Bone marrow (tissue), 2 donors: ENCODE measurements at places on chromosomes 11 and 22.

GRCh38 chr22:41772645-41773044 is 27.8 kb upstream of the CCDC134 start:
- no peak for DNase-seq

GRCh38 chr11:8691601-8692000 is 9.0 kb downstream of the RPL27A start:
- DNase-seq, result no peak

DNA sequence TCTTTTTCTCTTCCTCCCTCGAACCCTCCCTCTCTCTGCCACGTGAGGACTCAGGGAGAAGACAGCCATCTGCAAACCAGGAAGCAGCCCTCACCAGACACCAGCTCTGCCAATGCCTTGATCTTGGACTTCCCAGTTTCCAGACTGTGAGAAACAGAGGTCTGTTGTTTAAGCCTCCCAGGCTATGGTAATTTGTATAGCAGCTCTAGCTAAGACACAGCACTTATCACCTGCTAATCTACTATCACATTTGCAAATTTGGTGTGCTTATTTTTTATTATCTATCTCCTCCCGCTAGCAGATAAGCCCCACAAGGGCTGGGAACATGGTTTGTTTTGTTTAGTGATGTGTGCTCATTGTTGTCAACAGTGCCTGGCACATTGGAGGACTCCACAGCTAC is 124.8 kb upstream of the OPCML start:
- DNase-seq, result no peak

DNA sequence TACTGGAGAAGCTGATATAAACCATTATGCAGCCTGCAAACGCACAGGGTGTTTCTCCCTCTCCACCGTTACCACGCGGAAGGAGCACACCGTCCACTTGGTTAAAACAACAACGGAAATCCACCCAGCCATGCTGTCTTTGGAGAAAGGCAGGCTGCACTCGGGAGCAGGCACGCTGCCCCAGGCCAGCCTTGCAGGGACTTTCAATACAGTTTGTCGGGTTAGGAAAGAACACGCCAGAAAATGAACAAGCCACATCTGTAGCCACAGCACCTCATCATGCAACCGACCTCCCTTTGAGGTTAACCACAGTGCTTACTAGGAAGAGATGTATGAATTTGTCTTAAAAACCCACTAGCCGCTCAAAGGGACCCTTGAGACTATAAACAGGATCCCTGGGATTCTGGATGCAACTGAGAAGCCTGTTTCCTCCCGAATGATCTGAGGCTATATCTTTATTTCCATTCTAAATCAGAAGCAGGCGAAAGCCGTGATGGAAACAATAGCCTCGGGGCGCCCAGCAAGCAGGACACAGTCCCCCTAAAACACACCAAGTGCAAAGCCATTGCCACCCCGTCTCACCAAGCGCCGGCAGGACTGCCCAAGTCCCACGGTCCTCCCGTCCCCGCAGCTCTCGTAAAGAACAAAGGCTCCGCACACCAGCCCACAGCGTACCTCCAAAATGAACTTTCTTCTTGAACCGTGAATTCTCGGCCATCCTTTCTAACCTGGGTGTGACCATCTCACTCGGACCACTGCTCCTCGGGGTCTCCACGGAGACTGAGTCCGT is 318.9 kb downstream of the CTTN start:
- DNase-seq, result no peak

DNA sequence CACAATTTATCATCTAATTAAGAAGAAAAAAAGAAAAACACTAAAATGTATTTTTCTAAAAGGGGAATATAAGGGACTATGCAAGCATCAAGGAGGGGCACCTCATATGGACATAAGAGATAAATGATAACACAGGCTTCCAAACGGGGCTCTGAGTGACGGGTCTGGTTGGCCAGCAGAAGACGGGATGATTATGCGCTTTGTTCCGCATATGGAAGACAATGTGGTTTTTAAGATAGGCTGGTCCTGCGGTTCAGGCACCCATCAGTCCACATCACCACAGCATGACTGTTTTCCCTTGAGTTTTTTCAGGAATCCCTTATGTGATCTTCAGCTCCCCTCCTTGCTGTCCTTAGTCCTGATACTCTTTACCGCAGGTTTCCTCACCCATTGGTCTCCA is 404.6 kb downstream of the OPCML start:
- no peak for DNase-seq
